Fibroblast of the aortic adventitia (primary cell): ENCODE measurements at places on chromosomes 12 and 14.
A peak's percentile ranks its signal among the peaks of the same experiment; 100 is the strongest.

DNA sequence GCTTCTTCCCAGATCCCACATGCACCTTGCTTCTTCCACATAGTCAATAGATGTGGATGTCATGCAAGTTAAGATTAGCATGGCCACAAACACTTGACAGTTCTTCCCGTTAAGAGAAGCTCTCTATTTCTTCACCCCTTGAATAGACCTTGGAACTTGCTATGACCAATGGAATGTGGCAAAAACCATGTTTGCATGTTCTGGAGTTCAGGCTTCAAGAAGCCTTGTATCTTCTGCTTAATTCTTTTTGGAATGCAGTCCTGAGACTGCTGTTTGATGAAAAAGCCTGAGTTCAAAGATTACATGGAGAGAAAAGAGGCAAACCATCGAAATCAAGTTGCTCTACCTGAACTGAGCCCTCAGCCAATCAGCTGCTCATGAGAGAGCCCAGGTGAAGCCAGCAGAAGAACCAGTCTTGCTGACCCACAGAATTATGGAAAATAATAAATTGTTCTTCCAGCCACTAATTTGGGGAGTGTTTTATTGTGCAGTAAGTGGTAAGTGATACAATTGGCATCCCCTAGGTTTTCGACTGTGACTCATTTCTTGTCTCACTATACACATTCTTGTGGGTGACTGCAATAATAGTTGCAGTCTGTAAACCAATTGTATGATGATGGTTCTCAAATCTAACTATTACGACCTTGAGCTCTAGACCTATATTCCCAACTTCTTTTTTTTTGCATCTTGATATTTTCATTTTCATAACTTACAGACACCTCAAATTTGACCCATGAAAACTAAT is 12.6 kb downstream of the RASSF9 start:
- DNase-seq, result peak; percentile 75

DNA sequence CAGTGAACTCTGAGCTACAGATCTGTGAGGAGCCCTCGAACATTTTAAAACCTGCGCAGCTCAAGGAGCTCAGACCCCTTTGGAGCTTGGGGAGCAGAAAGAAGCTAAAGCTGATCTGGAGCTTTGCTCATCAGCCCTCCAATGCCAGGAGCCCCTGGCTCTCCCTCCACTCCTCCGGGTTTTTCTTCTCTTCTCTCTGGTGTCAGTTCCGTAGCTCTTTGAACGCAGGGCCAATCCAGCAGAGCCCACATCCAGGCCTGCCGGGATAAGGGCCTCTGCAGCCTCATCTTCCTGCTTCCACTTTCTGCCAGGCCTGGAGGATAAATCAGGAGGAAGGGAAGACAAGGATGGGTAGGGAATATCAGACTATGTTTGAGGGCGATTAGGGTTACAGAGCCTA is 6.0 kb downstream of the HOXC4 start:
- no peak for DNase-seq

DNA sequence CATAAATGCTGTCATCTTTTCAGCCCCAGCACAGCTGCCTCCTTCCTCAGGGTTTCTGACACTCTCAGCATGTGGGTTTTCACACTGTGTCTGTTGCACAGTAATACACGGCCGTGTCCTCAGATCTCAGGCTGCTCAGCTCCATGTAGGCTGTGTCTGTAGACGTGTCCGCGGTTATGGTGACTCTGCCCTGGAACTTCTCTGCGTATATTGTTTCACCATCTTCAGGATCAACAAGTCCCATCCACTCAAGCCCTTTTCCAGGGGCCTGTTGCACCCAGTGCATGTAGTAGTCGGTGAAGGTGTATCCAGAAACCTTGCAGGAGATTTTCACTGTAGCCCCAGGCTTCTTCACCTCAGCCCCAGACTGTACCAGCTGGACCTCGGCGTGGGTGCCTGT is 1210.6 kb downstream of the TMEM121 start:
- DNase-seq, result no peak

- DNase-seq, result no peak
These were observed 20.5 kb downstream of the AKT1 start for GRCh38 chr14:104775073-104775489.

- no peak for DNase-seq
These were observed 353.0 kb downstream of the RAD51B start for GRCh38 chr14:68172627-68173026.

GRCh38 chr14:45947830-45948229 is 694.8 kb upstream of the MIS18BP1 start:
- no peak for DNase-seq

- DNase-seq, result peak; percentile 99
These were observed 122.1 kb downstream of the PRKD1 start for GRCh38 chr14:29805415-29806123.

GRCh38 chr12:102687523-102687922 is 207.2 kb upstream of the IGF1 start:
- no peak for DNase-seq

DNA sequence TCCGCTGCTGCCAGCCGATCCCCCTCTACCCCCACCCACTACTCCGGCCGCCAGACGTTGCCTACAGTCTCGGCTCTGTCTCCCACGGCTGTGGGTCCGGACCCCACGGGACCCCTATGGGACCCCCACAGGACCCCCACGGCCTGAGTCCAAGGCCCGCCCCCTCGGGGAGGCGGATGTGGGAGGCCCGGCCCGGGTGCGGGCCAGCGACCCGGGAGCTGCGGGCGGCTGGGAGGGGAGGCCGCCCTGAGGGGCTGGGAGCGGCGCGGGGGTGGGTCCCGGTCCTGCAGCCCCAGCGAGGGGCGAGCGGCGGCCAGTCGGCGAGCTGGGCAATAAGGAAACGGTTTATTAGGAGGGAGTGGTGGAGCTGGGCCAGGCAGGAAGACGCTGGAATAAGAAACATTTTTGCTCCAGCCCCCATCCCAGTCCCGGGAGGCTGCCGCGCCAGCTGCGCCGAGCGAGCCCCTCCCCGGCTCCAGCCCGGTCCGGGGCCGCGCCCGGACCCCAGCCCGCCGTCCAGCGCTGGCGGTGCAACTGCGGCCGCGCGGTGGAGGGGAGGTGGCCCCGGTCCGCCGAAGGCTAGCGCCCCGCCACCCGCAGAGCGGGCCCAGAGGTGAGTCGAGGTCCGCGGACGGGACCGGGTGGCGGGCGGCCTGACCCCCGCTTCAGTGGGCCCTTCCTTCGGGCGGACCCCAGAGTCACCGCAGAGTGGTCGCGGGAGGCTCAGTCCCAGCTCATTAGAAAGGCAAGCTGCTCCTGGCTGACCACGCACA is at the start of gene ACVRL1:
ACVRL1 (plus strand) TSS at position 422 of the 773 bp plus-strand sequence. CDS start 4,971 bp downstream, outside the sequence.
- DNase-seq, result no peak

DNA sequence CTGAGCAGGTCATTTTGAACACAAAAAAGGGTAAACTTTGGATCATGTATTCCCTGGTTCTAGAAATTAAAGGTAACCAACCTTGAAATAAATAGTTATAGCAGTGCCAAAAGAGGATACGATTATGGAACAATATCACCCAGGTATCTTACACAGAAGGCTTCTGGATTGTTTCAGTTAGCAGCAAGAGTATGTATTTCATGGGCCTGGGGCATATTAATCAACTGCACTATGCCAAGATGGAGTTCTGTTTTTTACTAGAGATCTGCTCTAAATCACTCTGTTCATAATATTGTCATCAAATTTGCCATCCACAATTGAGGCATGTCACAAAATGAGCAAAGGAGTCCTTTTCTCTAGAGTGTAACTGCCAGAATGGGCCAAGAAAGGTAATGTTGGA is 357.1 kb downstream of the RAD51B start:
- DNase-seq, result no peak

DNA sequence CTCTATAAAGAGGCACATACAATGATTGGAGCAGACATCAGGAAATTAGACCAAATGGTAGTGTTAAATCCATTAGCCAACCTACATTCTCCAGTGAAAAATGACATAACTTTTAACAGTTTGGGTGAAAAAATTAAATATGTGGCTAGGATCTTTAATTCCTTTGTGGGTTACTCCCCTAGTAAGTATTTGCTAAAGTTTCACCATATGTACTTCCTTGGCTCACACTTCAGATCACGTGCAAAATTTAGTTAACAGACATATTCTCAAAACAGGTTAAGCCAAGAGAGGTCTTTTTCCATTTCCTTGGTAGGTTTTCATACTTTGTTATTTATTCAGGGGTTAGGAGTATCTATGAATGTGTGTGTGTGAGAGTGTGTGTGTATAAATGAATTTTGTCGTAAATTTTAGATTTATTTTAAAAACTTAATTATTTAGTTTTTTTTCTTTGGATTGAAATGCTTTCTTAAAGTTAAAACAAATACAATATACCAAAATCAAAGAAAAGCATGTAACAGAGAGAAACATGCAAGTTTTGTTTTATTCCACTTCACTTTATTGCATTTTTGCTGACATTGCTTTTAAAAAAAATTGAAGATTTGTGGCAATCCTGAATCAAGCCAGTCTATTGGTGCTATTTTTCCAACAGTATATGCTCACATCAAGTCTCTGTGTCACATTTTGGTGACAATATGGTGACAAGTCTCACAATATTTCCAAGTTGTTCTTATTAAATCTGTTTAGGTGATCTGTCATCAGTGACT is 258.7 kb downstream of the FLRT2 start:
- DNase-seq, result no peak

GRCh38 chr12:64694130-64695040 is 64.8 kb downstream of the GNS start:
- no peak for DNase-seq

- no peak for DNase-seq
These were observed 77.1 kb upstream of the ACTN1 start for GRCh38 chr14:69055999-69056788.

DNA sequence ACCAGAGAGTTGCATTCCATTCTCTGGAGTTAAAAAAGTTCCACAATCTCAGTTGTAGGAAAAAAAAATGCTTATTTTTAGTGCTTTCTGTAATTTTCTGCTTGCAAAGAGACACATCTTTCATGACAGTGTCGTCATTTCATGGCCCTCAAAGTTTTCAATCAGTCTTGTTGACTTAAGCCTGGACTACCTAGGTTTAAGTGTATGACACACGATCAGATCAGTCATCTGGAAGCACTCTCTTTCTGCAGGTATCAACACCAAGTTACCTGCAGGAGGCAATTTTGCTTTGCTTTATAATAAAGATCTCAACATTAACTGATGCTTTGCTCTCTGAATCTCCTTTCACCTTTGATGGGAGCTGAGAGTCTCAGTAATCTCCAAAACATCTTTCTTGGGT is 251.6 kb downstream of the BCAT1 start:
- no peak for DNase-seq

DNA sequence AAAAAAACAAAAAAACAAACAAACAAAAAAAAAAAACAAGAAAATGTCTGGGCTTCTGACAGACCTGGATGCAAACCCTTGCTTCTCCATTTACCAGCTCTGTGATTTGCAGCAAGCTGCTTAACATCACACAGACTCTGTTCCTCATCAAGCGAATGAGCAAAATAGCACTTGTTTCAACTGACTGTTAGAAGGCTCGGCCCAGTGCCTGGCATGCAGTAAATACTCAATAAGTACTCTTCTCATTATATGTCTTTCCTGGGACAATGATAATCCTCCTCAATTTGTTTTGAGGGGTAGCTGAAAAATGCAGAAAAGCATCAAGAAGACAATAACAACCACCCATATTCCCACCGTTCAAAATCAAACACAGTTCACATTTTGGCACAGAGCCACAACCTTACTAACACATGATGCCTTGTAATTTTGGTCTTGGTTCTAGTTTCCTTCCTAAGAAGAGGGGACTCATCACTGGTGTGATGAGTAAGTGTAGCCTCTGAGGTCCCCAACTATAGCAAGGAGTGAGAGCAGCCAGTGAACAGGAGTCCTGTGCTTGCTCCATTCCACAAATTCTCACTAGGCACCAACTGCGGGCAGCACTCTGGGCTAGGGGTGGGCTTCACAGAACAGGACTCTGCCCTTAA is 60.4 kb downstream of the TTC7B start:
- DNase-seq, result peak; percentile 4

- peak; percentile 75 for DNase-seq
These were observed 98.2 kb downstream of the ZFP36L1 start for GRCh38 chr14:68694516-68695235.

DNA sequence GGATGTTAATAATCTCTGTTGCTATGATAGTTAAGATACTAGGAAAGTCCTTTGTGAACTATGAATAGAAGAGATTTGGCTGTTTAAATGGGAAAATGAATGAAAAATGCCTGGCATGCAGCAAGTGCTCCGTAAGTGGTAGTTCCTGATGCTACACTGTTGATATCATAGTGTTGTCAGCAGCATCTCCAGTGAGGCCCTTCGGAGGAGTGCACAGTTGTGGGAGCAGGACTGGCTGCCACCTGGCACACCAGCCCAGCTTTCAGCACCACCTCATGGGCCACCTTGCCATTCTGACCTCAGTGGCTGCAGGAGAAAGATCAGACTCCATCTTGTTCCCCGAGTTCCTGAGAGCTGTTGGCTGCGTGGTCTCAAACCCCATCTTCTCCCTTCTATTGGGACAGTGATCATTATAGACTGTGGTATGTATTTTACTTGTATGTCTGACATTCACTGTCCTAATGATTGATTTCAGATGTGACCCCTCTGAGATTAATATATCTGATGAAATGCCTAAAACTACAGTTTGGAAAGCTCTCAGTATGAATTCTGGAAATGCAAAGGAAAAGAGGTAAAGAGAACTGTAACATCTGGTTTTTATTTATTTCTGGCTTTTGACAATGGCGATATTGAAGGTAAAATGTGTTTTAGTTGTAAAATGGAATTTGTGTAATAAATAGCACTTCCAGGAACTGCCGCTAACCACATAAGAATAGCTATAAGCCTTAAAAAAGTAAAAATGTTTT is 80.9 kb downstream of the SLC4A8 start:
- DNase-seq, result peak; percentile 12

DNA sequence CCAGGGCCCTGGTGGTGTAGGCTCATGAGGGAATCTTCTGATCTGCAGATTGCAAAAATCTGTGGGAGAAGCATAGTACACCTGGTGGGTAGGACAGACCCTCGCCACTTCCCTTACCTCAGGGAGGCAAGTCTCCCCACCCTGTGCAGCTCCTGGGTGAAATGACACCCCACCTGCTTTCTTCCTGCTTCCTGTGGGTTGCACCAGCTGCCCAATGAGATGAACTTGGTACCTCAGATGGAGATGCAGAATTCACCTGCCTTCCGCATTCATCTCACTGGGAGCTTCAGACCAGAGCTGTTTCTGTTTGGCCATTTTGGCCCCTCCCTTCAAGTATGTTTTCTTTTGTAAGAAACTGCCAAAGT is 4.7 kb downstream of the CLEC2D start:
- no peak for DNase-seq
